Adrenal gland (tissue), 19 donors: ENCODE measurements at places on chromosomes 7 and 10. TPM values are rescaled to one million over a fixed set of nuclear protein-coding genes. Genes with fewer than 3 reads are reported as not detected.

- H3K27ac ChIP-seq = peak overlapping the region; percentile 36
- H3K27me3 ChIP-seq = no peaks in the 10 kb centered on the region
- DNase-seq = peak; percentile 71
- no peaks in the 10 kb centered on the region for H3K36me3 ChIP-seq
Measured at GRCh38 chr7:101422356-101423195, 59.9 kb downstream of the COL26A1 start.

DNA sequence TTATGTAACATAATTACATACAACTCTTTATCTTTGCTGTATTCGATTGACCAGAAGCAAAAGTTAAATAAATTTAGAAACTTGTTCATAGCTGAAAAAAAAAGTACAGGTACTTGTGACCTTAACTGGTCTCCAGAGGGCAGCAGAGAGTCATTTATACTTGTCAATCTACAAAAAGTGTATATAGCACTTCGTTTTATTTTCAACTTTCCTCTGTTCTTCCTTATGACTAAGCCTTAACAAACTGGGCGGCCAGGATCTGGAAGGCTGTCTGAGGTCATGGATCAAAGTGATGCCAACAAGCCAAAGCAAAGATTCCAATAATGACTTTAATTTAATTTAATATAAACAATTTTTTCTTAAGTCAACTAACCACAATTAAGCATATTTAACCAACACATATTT is 29.8 kb downstream of the C10orf67 start:
- no peaks in the 10 kb centered on the region for H3K36me3 ChIP-seq
- no peaks in the 10 kb centered on the region for H3K27me3 ChIP-seq
- H3K27ac ChIP-seq = no peak overlapping the region

Gene MMD2
- polyA plus RNA-seq = 0.03 TPM

- H3K27ac ChIP-seq = no peak overlapping the region
- peak; percentile 34 for DNase-seq
- H3K36me3 ChIP-seq = peaks cover 54% of the 10 kb centered on the region
- H3K4me1 ChIP-seq = no peaks in the 10 kb centered on the region
- no peak overlapping the region for H3K4me3 ChIP-seq
Measured at GRCh38 chr7:67022511-67022910, 25.9 kb downstream of the TYW1 start.

DNA sequence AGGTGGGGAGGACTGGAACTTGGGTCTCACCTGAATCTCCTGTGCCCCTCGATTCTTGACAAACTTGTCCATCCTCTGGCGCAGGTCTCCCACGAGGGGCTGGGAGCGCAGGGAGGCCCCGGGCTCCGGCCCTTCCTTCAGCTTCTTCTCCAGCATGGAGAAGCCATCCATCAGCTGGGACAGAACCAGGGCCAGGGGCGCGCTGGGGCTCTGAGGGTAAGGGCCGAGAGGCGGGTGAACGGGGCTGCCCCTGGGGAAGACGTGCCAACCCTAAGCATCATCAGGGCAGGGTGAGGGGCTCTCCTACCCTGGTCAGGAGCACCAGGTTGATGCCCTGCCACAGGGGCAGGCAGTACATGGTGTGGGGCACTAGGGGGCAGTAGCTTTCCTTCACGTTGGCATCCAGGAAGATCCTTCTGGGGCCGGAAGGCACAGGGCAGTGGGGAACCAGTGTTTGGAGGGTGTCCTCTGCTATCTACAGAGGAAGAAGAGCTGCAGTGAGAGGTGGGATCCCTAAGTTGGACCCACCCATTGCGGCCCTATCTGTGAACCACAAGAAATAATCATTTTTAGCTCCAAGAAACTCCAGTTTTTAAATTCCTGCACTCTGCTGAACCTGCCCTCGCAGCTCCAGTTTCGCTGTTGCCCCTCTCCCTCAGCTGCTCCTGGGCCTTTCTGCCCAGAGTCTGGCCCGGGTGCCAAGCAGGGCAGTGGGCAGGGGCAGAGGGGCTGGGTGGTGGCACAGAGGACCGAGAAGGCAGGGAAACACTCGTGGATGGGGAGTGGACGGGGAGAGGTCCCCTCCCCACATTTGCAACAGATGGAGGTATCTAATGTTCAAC is 10.8 kb upstream of the PYROXD2 start:
- no peaks in the 10 kb centered on the region for H3K36me3 ChIP-seq
- no peak for DNase-seq
- no peak overlapping the region for H3K27ac ChIP-seq
- no peak overlapping the region for H3K4me3 ChIP-seq

- peak; percentile 41 for DNase-seq
- no peaks in the 10 kb centered on the region for H3K4me1 ChIP-seq
- H3K36me3 ChIP-seq = no peaks in the 10 kb centered on the region
- H3K4me3 ChIP-seq = no peak overlapping the region
Measured at GRCh38 chr10:90787393-90788198, 70.2 kb downstream of the HTR7 start.
